D341Med (cell line): ENCODE measurements at places on chromosomes 7 and 10.

DNA sequence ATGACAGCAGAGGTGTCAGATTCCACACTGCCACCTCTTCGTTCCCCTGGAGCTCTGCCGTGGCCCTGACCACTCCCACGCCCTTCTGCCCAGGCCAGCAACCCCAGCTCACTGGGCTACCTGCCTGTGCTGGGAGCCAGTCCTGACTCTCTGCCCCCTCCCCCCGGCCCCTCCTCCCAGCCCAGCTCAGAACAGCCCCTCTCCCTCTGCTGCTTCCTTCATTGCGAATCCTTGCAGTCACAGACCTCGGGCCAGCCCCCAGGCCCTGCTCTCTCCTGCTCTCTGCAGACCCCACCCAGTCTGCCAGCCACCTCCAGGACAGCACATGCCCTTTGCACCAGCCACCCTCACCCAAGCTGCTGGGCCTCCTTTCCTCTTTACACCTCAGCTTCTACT lies 60.4 kb downstream of the TCERG1L start:
- no peak for DNase-seq

DNA sequence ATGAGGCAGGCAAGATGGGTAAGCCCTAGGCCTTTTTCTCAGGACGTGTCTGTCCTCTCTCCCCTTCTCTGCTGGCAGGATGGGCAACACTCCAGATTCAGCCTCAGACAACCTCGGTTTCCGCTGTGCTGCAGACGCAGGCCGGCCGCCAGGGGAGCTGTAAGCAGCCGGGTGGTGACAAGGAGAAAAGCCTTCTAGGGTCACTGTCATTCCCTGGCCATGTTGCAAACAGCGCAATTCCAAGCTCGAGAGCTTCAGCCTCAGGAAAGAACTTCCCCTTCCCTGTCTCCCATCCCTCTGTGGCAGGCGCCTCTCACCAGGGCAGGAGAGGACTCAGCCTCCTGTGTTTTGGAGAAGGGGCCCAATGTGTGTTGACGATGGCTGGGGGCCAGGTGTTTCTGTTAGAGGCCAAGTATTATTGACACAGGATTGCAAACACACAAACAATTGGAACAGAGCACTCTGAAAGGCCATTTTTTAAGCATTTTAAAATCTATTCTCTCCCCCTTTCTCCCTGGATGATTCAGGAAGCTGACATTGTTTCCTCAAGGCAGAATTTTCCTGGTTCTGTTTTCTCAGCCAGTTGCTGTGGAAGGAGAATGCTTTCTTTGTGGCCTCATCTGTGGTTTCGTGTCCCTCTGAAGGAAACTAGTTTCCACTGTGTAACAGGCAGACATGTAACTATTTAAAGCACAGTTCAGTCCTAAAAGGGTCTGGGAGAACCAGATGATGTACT lies 13.1 kb downstream of the PHKG1 start:
- no peak for DNase-seq

DNA sequence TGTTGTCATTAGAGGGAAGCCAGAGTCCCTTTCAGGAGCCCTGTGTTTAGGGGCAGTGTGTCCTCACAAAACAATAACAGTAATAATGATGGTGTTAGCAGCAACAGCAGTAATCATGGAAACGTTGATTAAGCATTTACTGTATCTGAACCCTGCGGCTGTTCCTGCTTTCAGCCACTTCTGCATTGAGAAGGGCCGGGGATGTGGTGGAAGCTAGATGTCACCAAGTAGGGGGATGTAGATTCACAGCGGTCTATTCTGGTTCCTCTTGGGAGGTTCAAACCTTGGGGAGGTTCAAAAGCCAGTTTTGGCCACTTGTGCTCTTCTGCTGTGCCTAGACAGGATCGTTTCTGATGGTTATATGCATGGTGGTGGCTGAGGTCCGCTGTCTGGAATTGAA lies 44.8 kb downstream of the PRPF18 start:
- DNase-seq, result no peak

- DNase-seq, result no peak
Observed at GRCh38 chr7:127908430-127909258, 122.6 kb downstream of the LRRC4 start.
